Bladder microvascular endothelial cell (primary cell): ENCODE measurements at places on chromosomes 7 and 10. TPM values are rescaled to one million over a fixed set of nuclear protein-coding genes. Genes with fewer than 3 reads are reported as not detected.

The SLC25A40 gene
- total RNA-seq, result 4.5 and 9.7 TPM in 2 replicates

The CCDC136 gene
- 0.49 and 2.1 TPM in 2 replicates for total RNA-seq

The IQUB gene
- total RNA-seq, result 0.16 and 0.31 TPM in 2 replicates

The ANKRD1 gene
- 240 and 1,685 TPM in 2 replicates for total RNA-seq

The EPHA1 gene
- total RNA-seq, result not detected in 2 replicates

The RAMP3 gene
- total RNA-seq, result 0.81 and 25.9 TPM in 2 replicates

The PRXL2A gene
- total RNA-seq, result 177 and 199 TPM in 2 replicates

The TWIST1 gene
- 0.16 TPM in 1 of 2 replicates, not detected in the other for total RNA-seq

The EPO gene
- total RNA-seq, result not detected in 2 replicates

The GJD4 gene
- total RNA-seq, result not detected in 2 replicates

The UTF1 gene
- total RNA-seq, result not detected in 2 replicates

The PLPP4 gene
- total RNA-seq, result 0.16 and 0.38 TPM in 2 replicates

The LEP gene
- not detected in 2 replicates for total RNA-seq

The SLC13A4 gene
- not detected in 2 replicates for total RNA-seq

The GPR22 gene
- total RNA-seq, result under 0.01 TPM in 1 of 2 replicates, not detected in the other

The KCP gene
- total RNA-seq, result not detected in 2 replicates

The ADAM12 gene
- total RNA-seq, result 0.16 and 0.63 TPM in 2 replicates

The NPC1L1 gene
- under 0.01 TPM in 1 of 2 replicates, not detected in the other for total RNA-seq

The NOS3 gene
- 20.9 and 58.7 TPM in 2 replicates for total RNA-seq

The SH2D4B gene
- total RNA-seq, result 0.06 and 0.16 TPM in 2 replicates

The HOXA5 gene
- total RNA-seq, result 7.4 and 8.3 TPM in 2 replicates

The BCCIP gene
- 20.2 and 36.9 TPM in 2 replicates for total RNA-seq

The AGAP5 gene
- 0.81 and 4.0 TPM in 2 replicates for total RNA-seq

The OR9A2 gene
- 0.06 TPM in 1 of 2 replicates, not detected in the other for total RNA-seq

The PHKG1 gene
- total RNA-seq, result 0.65 and 1.3 TPM in 2 replicates

The DLX5 gene
- total RNA-seq, result not detected in 2 replicates

The AZGP1 gene
- total RNA-seq, result not detected in 2 replicates

The ASZ1 gene
- not detected in 2 replicates for total RNA-seq

The CDNF gene
- total RNA-seq, result 0.81 TPM in 1 of 2 replicates, not detected in the other

The ATG9B gene
- 0.19 TPM in 1 of 2 replicates, not detected in the other for total RNA-seq

The GALNT17 gene
- total RNA-seq, result not detected in 2 replicates
